ENCODE measurements at places on chromosomes 1 and 21.

- peak; percentile 9 for DNase-seq
Observed at GRCh38 chr1:227006226-227006796, 66.2 kb downstream of the COQ8A start.

- DNase-seq, result no peak
Observed at GRCh38 chr21:37800456-37801061, 115.7 kb downstream of the KCNJ6 start.

- no peak for DNase-seq
Observed at GRCh38 chr1:21700094-21700493, 30.9 kb upstream of the RAP1GAP start.

DNA sequence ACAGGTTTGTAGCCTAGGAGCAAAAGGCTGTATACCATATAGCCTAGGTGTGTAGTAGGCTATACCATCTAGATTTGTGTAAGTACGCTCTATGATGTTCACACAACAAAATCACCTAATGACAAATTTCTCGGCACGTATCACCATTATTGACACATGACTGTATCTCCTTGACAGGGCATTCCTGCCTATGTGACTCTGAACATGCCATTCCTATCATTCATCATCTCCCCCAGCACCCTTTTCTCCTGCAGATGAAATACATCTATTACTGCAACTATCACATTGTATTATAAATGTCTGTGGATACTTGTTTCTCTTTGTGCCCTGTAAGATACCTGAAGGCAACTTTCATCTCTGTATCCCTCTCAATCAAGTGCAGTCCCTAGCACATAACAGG, 29.9 kb downstream of the TP53BP2 start:
- no peak for DNase-seq

- no peak for DNase-seq
Observed at GRCh38 chr1:70495370-70495769, 84.3 kb downstream of the CTH start.
